ENCODE measurements at places on chromosomes 13 and 19.

DNA sequence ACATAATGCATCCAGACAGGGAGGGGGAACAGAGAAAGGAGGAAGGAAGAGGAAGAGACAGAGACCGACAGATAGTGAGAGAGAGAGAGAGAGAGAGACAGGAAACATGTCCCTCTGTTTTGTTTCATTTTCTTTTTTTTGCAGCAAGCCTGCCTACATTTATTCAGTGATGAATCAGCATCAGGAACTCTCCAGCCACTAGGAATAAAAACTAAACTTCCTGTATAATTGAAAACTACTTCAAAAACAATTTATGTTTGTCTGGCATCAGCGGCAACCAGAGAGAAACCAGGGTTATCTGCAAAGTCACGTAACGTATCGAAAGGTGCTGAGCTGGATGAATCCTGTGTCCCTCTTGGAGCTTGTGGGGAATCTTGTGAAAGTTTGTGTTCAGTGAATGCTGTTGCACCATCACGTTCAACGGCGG lies 148.6 kb upstream of the SOX21 start:
- no peak for DNase-seq

GRCh38 chr19:10408511-10409283 lies 5.4 kb upstream of the CDC37 start:
- DNase-seq = no peak

GRCh38 chr13:39682788-39683187 lies 27.3 kb downstream of the COG6 start:
- no peak for DNase-seq

GRCh38 chr19:48591021-48591420 lies 15.5 kb upstream of the SPACA4 start:
- DNase-seq = no peak

- no peak for DNase-seq
Observed at GRCh38 chr19:16289594-16289993, 35.0 kb upstream of the KLF2 start.

All from hindlimb muscle (tissue), 1 donor.